ENCODE measurements at places on chromosomes 3 and 15.

DNA sequence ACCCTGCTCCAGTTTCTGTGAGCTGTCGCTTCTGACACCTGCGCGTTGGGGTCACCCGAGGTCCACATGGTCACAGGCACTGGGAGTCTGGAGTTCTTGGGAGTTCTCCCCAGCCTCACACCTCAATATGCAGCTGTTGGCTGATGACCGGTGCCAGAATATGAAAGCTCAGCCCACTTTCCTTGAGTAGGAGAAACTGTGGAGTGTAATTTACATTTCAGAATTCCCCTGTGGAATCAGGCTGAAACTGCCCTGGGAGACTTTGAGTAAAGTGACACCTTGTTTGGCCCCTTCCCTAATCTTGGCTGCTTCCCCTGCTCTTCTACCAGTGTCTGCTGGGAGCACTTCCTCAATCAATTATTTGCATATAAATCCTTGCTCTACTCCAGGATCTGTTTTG lies 255.9 kb downstream of the NFKBIZ start:
- no peak for DNase-seq

DNA sequence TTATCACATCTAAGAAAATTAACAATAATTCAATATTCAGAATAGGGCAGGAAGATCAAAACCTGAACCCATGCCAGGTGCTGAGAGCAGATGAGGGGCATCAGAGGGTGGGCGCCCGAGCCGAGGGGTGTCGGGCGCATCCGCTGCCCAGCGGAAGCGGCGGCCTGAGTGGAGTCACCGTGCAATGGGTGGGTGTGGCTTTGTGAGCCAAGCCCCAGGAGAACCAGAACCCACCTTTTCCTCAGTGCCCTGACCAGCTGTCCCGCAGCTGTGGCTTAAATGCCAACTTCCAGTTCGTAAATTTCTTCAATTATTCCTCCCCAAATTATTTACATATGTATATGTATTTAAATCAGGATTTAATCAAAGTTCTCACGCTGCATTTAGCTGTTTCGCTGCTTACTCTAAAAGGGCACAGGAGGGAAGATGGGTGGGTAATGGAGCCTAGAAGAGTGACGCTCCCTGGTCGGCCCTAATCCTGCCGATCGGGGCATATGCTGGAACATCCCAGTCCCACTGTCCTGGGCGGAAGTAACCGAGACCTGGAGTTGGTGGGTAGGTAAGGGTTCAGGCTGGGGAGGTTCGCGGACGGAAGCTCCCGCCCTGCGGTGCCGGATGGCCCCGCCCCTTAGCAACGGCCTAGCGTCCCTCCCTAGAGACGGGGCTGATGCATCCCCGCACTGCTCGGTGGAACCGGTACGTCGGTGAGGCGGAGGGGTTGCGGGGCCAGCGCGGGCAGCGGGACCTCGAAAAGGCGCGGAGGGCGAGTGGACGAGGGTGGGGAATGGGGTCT lies 1.3 kb downstream of the DNAH1 start:
- DNase-seq: peak; percentile 62

GRCh38 chr3:16150285-16150684 lies 24.2 kb upstream of the GALNT15 start:
- no peak for DNase-seq

DNA sequence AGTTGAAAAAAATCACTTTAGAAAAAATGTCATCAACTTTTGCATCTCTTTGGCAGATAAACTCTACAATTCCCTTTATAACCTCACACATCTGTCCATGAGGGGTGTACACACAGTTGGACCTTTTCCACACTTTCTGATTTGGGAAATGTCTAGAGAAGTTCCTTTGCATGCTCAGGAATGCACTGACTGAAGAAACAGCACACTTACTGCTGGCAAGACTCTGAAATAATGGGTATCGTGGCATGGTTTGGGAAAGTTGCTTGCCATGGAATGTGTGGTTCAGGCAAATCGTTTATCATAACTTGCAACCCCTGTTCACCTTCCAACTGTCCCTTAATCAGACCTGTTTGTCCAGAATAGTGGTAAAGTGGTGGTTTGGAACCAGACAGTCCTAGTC lies 135.3 kb upstream of the TGFBR2 start:
- DNase-seq: no peak

- DNase-seq: no peak
These were observed 188.0 kb downstream of the PEX5L start for GRCh38 chr3:179848711-179849110.

- no peak for DNase-seq
These were observed 843 bp downstream of the CHRNA5 start for GRCh38 chr15:78565951-78566774.

GRCh38 chr15:65396283-65396964 lies 18.6 kb upstream of the IGDCC3 start:
- no peak for DNase-seq

DNA sequence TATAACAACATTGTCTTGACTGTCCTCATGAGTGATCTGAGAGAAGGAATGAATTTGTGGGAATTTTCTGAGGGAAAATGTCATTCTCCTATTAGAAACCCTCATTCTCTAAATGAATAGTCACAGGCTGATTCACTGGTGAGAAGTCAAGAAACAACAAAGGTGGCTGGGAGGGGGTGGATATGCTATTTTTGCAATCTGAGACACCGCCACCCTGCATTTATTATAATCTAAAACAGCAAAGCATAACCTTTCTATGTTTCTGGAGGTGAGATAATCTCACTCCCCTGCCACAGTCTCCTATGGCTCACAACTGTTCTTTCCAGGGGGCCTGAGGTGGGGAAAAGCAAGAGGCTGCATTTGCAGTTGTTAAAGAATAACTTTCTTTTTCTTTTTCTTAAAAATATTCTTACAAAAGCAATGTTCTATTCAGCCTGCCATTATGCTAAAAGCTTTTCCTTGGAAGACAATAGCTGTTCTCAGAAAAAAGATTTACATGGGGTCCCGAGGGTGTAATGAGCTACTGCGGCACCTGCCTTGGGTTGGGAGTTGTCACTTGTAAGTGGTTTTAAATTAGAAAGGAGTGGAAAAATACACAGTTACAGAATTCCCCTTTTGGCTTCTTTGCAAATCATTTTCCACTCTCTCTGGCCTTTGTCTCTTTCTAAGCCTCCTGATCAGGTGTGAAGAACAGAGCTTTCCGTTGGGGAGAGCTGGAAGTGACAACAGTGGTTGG lies 220.9 kb downstream of the AGBL1 start:
- DNase-seq: no peak

DNA sequence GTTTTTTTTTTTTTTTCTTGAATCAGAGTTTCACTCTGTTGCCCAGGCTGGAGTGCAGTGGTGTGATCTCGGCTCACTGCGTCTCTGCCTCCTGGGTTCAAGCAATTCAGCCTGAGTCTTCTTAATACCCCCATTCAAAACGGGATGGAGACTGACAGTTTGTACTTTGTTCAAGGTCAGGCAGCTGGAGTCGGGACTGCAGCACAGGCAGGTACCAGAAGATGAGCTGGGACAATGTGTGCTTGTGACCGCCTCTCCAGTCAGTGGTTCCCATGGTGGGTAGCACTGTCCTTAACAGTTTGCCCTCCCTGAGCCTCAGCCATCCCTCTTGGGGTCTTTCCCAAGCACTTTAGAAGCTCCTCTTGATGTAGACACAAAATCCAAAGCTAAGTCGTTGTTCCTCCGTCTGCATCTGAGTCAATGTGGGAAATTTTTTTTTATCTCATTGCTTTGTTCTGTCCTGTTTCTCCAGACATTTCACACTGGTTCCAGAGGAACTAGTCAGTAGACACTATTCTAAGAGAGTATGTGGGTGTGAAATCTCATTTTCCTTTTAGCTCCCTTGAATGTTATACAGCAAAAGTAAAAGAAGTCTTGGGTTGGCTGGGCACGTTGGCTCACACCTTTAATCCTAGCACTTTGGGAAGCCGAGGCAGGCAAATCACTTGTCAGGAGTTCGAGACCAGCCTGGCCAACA lies 5.3 kb upstream of the TTLL13 start:
- DNase-seq: no peak

DNA sequence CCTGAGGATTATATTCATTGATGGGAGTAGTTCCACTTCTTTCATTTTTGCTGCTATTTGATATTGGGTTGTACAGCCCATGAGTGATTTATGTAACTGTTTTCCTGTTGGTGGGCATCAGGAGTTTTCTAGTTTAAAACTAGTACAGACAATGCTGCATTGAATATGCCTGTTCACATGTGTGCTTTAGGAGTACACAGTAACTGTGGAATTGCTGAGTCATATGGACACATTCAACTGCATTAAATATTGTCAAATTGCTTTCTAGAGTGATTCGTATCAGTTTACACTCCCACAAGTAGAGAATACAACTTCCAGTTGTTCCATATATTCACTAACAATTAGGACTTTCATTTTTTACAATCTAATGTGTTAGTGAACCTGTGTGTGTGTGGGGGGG lies 59.8 kb upstream of the THSD4 start:
- no peak for DNase-seq

DNA sequence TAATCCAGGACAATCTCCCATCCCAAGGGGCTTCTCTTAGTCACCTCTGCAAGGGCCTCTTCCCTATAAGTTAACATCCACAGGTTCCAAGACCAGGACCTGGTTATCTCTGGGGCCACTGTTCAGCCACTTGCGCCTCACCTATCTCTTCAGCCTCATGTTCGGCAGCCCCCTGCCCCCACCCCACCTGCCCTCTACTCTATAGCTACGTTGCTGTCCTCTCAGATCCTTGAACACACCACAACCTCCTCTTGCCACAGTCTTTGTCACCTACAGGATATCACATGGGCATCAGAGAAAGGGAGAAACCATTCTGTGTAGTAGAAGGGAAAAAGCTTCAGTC lies 33.9 kb downstream of the SLC41A3 start:
- DNase-seq: no peak

DNA sequence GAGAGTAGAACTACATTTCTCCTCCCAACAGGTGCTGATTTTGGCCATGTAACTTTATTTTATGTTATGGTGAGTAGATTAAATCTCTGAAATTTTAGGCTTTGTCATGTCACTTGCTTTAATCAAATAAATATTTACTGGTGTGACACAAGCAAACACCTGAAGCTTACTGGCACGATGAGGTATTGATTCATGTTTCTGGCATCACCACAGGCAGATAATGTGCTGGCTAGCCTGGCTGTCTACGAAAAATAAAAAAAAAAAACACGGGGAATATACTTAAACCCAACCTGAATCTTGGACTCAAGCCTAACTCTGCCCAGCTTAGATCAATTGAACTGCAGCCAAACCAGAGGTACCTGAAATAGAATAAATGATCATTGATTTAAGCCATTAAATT lies 65.6 kb upstream of the CADM2 start:
- no peak for DNase-seq
